Esophagus squamous epithelium (tissue), 5 donors: ENCODE measurements at places on chromosomes 5 and 9.

GRCh38 chr9:128233817-128234406 is 30.7 kb downstream of the DNM1 start:
- DNase-seq = no peak

GRCh38 chr9:68538200-68538599 is 2.5 kb downstream of the TMEM252 start:
- DNase-seq = no peak

GRCh38 chr5:65198456-65199120 is 283.1 kb downstream of the ADAMTS6 start:
- no peak for DNase-seq

GRCh38 chr9:113580041-113580953 is 116.8 kb downstream of the RGS3 start:
- peak; percentile 43 for DNase-seq

GRCh38 chr9:91178281-91179236 is 183.2 kb downstream of the AUH start:
- DNase-seq = no peak

GRCh38 chr5:43192558-43193180 is 644 bp downstream of the NIM1K start:
- no peak for DNase-seq

DNA sequence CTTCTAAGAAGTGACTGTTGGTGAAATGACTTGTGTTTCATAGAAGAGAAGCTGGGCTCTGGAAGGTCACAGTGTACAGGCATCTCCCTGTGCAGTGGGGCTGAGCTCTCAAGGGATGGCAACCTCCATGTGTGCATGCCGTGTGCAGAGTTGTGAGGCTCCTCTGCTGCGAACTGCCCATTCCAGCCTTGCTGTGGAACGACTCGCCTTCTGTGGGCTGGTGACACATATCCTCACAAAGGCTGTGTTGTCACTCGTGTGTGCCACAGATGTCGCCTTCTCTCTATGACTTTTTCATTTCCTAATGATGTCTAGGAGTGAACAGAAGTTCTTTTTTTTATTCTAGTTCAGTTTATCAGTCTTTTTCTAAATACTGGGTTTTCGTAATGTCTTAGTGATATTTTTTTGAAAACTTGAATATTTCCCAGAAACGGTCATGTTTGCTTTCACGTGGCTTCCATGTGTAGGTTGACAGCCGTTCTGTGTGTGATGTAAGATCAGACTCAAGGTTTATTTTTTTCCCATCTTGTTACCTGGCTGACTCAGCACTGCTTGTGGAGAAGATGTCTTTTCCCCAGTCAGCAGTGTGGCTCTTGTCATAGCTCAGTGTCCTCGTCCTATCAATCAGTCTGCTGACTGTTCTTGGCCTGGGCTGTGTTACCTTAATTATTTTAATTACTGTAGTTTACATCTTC is 57.3 kb upstream of the CACNA1B start:
- no peak for DNase-seq
